ENCODE measurements at places on chromosomes 2 and 18. TPM values are rescaled to one million over a fixed set of nuclear protein-coding genes. Genes with fewer than 3 reads are reported as not detected.

Gene KCNIP3
- polyA plus RNA-seq: not detected

Gene CD8B2
- polyA plus RNA-seq: not detected

Gene PASK
- polyA plus RNA-seq: 10.3 TPM

Gene NCL
- polyA plus RNA-seq: 523 TPM

Gene DSG4
- not detected for polyA plus RNA-seq

Gene LCT
- not detected for polyA plus RNA-seq

Gene CPLX4
- polyA plus RNA-seq: not detected

Gene SP140
- 130 TPM for polyA plus RNA-seq

Gene LIPT1
- 18.5 TPM for polyA plus RNA-seq

Gene RAB27B
- polyA plus RNA-seq: 1.1 TPM

Gene COA5
- 34.0 TPM for polyA plus RNA-seq

Gene DRC1
- not detected for polyA plus RNA-seq

Gene KATNAL2
- 0.59 TPM for polyA plus RNA-seq

Gene C2orf80
- not detected for polyA plus RNA-seq

Gene TFCP2L1
- 0.25 TPM for polyA plus RNA-seq

Gene TBC1D8
- polyA plus RNA-seq: 0.78 TPM

Gene EMILIN2
- polyA plus RNA-seq: 2.9 TPM

Gene MALL
- not detected for polyA plus RNA-seq

Gene EFEMP1
- not detected for polyA plus RNA-seq

Gene SERPINB11
- polyA plus RNA-seq: not detected

Gene DNAH6
- polyA plus RNA-seq: 0.06 TPM

Gene PLGLB1
- 1.5 TPM for polyA plus RNA-seq

Gene SP9
- polyA plus RNA-seq: not detected

Gene PCARE
- polyA plus RNA-seq: not detected

Gene KIF1A
- not detected for polyA plus RNA-seq

Gene HOXD10
- polyA plus RNA-seq: not detected

Gene PARD3B
- polyA plus RNA-seq: 0.04 TPM

Gene CFC1
- polyA plus RNA-seq: not detected

Gene TEX44
- polyA plus RNA-seq: not detected

Gene TEKT4
- polyA plus RNA-seq: not detected

Gene SGPP2
- 3.1 TPM for polyA plus RNA-seq

Gene ITGA6
- polyA plus RNA-seq: 2.0 TPM

Gene STK39
- polyA plus RNA-seq: 1.6 TPM

Gene INPP4A
- 8.2 TPM for polyA plus RNA-seq

Gene ANKRD30BL
- polyA plus RNA-seq: 0.64 TPM

Gene FN1
- 0.90 TPM for polyA plus RNA-seq

All from IgD-negative memory B cell (primary cell).